Upper lobe of left lung (tissue), 6 donors: ENCODE measurements at places on chromosomes 4 and X. TPM values are rescaled to one million over a fixed set of nuclear protein-coding genes. Genes with fewer than 3 reads are reported as not detected.

Gene MAGEA4
- total RNA-seq, result not detected

Gene GSX2
- not detected for total RNA-seq

Gene PCDH10
- 0.76 TPM for total RNA-seq

Gene AMOT
- total RNA-seq, result 4.2 TPM

Gene HPGDS
- 1.0 TPM for total RNA-seq

Gene ELOVL6
- 3.6 TPM for total RNA-seq

Gene CLNK
- not detected for total RNA-seq

Gene TLR10
- 0.83 TPM for total RNA-seq

Gene CHRDL1
- total RNA-seq, result 57.8 TPM

Gene COX7B2
- not detected for total RNA-seq

Gene GAGE1
- total RNA-seq, result not detected

Gene AR
- total RNA-seq, result 4.6 TPM

Gene ZFP92
- 3.1 TPM for total RNA-seq

Gene P2RY10
- total RNA-seq, result 0.91 TPM

Gene DMRTC1
- 0.44 TPM for total RNA-seq

Gene PIR
- total RNA-seq, result 19.3 TPM

Gene SPANXA2
- not detected for total RNA-seq

Gene MTM1
- total RNA-seq, result 30.6 TPM

Gene GABRE
- 33.2 TPM for total RNA-seq

Gene NWD2
- total RNA-seq, result not detected

Gene TMPRSS11A
- not detected for total RNA-seq

Gene WDFY3
- 94.3 TPM for total RNA-seq

Gene SRPX
- total RNA-seq, result 42.7 TPM

Gene GLUD2
- 2.5 TPM for total RNA-seq

Gene PIN4
- total RNA-seq, result 7.9 TPM

Gene CTAG2
- total RNA-seq, result not detected

Gene CLTRN
- total RNA-seq, result 5.2 TPM

Gene MAGEA9B
- not detected for total RNA-seq

Gene SLIT2
- 102 TPM for total RNA-seq

Gene TBC1D25
- 15.2 TPM for total RNA-seq

Gene PHEX
- total RNA-seq, result 4.9 TPM

Gene STBD1
- 3.6 TPM for total RNA-seq

Gene SSX4B
- not detected for total RNA-seq

Gene NAP1L2
- 2.5 TPM for total RNA-seq

Gene TRMT44
- 33.0 TPM for total RNA-seq

Gene PPP3CA
- 44.1 TPM for total RNA-seq

Gene NUDT9
- total RNA-seq, result 18.2 TPM

Gene RAB39B
- total RNA-seq, result 0.43 TPM

Gene SASH3
- total RNA-seq, result 31.8 TPM

Gene EXOSC9
- 15.5 TPM for total RNA-seq

Gene GRPR
- total RNA-seq, result 0.43 TPM

Gene LRP2BP
- total RNA-seq, result 2.1 TPM

Gene SPANXC
- not detected for total RNA-seq

Gene SSX4
- total RNA-seq, result not detected

Gene ENOPH1
- 27.4 TPM for total RNA-seq

Gene RHOXF2
- not detected for total RNA-seq

Gene RAP1GDS1
- 63.9 TPM for total RNA-seq
